ENCODE measurements at places on chromosomes 5 and 9.

DNA sequence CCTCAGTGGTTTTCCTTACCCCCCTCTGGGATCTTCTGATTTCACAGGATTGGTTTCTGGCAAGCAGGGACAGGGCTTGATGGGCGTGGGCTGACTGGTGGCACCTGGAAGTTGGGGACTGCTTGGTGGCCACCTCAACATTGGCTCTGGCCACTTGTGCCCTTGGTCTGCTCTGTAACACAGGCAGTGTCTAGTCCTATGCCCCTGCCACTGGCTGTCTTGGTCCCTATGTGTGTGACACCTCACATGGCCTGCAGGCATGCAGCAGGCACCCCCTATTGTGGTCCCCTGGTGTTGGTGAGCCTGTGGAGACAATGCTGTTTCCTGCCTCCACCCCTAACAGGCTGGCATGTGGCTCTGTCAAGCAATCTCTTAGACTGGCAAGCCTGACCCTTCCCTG is 71.3 kb downstream of the GDA start:
- no peak for DNase-seq

DNA sequence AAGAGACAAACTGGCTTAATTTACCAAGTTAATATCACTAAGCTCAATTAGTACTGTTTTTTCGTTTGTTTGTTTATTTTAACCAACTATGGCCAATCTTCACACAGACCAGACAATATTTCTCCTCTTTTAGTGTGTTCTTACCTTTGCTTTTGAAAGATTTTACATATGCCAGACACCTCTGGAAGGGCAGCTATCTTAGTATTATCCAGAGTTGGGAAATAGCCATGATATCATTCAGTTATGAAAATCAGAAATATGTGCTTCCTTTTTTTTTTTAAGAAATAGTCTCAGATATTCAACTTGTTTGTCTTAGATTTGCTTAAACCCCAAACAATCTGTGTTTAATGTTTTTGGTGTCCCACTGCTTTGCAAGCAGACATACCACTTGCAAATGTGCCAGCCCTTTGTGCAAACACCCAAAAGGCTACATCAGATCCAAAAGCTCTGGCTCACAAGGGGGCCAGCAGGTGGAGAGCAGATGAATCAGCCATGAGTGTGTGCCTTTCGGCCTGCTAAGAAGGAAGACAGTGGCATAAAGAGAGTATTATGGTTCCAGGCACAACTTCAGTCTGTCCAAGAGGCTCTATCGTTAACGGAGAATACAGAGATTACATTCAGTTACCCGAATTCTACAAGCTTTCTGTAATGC is 147.6 kb downstream of the EFNA5 start:
- no peak for DNase-seq

- DNase-seq = no peak
Observed at GRCh38 chr9:88258024-88258423, 119.7 kb upstream of the SPATA31C2 start.

DNA sequence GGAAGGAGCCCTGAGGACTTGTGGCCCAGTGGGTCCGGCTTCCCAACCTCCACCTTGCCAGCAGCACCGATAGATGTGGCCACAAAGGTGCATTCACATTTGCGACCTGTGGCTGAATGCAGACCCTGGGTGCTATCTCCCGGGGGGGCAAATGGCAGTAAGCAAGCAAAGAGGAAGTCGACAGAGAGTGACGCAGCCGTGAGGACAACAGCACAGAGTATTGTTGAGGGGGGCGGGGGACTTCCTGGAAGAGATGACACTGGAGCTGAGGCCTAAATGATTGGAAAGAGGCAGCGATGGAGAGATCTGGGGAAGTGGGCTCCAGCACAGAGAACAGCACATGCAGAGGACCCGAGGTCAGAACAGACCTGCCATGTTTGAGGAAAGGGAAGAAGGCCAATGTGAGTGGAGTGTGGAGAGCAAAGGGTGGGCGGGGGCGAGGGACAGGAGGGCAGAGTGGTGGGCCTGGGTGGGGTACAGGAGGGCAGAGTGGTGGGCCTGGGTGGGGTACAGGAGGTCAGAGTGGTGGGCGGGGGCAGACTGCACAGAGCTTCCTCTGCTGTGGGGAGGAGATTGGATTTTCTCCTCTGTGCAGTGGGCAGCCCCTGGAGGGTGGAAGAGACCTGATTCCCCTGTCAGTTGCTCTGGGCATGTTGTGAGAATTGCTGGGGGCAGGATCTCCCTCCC is 42.6 kb downstream of the ADAMTS2 start:
- no peak for DNase-seq

GRCh38 chr9:109789556-109789955 is 9.6 kb downstream of the PALM2AKAP2 start:
- DNase-seq = no peak

DNA sequence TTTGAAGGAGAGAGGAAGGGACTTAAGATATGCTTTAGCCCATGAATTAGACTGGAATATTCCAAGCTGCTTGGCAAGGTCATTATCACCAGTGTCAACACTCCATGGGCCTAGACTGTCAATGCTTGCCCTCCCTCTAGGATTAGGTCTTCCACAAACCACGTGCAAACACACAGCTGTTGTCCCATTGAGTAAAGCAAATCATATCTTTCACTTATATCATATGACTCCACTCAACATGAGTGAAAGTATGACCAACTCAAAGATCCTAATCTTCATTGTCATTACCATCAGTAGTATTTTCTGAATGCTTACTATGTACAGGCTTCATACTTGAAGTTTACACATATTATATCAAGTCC is 57.0 kb upstream of the GRAMD2B start:
- DNase-seq = no peak

DNA sequence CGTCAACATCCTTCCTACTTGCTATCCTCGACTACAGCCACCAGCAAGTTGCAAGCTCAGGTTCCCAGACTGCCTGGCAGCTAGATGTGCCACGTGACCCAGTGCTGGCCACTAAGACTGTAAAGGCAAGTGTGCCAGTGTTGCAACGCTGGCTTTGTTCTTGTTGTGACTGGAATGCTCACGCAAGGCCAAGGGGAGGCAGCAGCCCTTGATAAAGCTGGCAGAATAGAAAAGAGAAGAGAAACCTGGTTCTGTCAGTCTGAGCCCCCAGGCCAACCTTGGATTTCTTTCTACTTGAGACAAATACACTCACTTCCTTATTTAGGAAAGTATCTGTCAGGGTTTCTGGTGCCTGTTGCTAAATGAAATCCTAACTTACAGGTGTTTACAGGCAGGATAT is 113.0 kb downstream of the KLHL3 start:
- DNase-seq = no peak

DNA sequence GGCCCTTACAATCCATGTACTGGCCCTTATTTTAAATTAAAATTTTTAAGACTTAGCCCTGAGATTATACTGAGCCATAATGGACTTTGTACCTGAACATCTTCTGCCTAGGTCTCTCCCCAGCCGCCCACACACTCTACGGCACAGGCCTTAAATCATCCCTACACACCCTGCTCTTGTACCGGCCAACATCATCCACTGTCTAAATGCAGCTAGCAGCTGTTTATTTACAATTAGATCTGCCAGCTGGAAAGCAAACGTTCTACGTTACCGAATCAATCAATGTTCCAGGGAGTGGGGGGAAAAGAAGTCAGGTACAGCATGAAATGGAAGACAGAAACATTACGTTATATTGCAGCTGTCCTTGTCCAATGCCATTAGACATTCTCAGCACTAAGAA is 88.4 kb upstream of the GRAMD2B start:
- DNase-seq = no peak

DNA sequence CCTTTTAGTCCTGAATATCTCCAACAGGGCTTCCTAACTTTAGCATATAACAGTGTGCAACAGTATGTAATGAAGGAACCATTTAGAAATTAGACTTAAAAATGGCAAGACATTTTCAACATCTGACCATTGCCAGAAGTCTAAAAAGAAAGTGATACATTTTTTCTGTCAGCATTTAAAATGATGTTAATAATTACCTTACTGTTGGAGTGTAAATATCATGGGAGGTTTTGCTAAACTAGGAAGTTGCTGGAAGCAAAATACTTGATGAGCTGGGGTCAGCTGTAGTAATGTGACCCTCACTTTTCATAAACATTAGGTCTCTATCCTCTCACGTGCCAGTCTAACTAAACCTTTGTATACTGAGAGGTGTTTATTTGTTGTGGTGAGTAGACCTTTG is 68.8 kb downstream of the NTRK2 start:
- DNase-seq = no peak

GRCh38 chr5:170603578-170604565 is 100.1 kb downstream of the KCNIP1 start:
- DNase-seq = peak; percentile 79

- no peak for DNase-seq
Observed at GRCh38 chr5:135951257-135951656, 3.5 kb downstream of the LECT2 start.

- no peak for DNase-seq
Observed at GRCh38 chr5:137596941-137597340, 97.8 kb upstream of the SPOCK1 start.

Measured in stimulated activated naive CD8-positive, alpha-beta T cell treated with anti-CD3 and anti-CD28 coated beads, Interleukin-15, Interleukin-2, amounts not matched to agents 100 U/mL and 50 U/mL, for 24 hours (primary cell).